ENCODE measurements at places on chromosomes 6 and 20.
A peak's percentile ranks its signal among the peaks of the same experiment; 100 is the strongest.

DNA sequence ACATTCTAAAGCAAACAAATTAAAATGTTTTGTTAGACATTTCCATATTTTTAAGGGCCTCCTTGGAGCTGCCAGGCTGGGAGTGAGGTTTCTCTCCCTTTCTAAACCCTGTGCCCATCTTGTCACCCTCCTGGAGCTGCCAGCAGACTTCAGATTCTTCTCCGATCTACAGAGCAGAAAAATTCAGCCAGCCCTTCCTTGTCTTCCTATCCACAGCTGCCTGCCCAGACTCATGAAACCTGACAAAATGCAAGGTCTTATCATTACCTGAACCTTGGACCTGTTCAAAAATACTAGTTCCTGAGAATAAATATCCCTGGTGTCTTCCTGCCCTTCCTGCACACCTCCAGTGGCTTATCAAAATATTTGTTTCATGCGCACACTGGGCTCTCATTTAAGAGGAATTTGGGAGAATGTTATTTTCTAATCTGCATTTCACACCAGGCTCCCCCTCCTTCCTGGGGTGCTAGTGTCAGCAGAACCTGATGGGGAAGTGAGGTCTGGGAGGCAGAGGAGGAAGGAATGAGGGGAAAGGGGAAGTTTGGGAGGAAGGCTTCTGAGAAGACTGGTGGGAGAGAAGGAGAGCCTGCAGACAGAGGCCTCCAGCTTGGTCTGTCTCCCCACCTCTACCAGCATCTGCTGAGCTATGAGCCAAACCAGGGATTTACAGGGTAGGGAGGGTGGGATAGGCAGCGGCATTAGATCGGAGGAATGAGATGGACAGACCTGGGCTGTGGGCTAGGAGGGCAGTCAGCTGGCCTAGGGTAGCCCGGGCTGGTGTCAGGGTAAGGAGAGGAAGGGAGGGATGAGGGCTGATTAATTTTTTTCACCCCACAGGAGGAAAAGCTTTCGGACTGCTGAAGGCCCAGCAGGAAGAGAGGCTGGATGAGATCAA is at the start of gene AIF1:
TSS of gene AIF1 (plus strand) at position 551 of the 895 bp plus-strand sequence. CDS start at position 647, 96 bp downstream.
- H3K27ac ChIP-seq: peak within 1 kb of the TSS; percentile 76
- H3K36me3 ChIP-seq: no peaks in the 10 kb centered on the region
- no peak within 1 kb of the TSS for H3K4me3 ChIP-seq
- H3K27me3 ChIP-seq: no peaks in the 10 kb centered on the region
- DNase-seq: peak; percentile 33

- no peaks in the 10 kb centered on the region for H3K4me1 ChIP-seq
- no peak for DNase-seq
- no peaks in the 10 kb centered on the region for H3K27me3 ChIP-seq
- H3K27ac ChIP-seq: no peak overlapping the region
- H3K4me3 ChIP-seq: no peak overlapping the region
Observed at GRCh38 chr20:9867196-9867980, 28.5 kb upstream of the PAK5 start.

DNA sequence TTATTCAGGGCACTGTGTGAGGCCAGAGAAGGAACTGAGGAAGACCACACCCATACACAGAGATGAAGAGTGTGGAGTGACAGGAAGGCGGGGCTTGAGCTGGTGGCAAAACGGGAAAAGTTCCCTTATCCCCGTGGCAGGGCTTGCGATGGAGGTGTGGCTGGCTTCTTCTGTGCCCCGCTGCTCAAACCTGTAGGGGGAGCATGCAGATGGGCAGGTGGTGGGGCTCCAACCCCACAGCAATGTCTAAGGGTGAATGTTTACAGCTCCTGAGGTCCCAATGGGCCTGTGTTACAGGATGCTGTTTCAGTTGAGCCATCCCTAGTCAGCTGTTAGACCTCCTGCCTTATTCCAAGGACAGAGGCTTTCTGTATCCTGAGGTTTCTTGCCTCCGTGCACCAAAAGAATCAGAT is 105.9 kb downstream of the LY86 start:
- H3K4me3 ChIP-seq: no peak overlapping the region
- H3K27me3 ChIP-seq: no peaks in the 10 kb centered on the region
- DNase-seq: no peak

GRCh38 chr20:39835130-39835842 is 853.8 kb downstream of the MAFB start:
- H3K4me1 ChIP-seq: peaks cover 6% of the 10 kb centered on the region
- H3K27ac ChIP-seq: no peak overlapping the region
- DNase-seq: no peak
- H3K36me3 ChIP-seq: no peaks in the 10 kb centered on the region

DNA sequence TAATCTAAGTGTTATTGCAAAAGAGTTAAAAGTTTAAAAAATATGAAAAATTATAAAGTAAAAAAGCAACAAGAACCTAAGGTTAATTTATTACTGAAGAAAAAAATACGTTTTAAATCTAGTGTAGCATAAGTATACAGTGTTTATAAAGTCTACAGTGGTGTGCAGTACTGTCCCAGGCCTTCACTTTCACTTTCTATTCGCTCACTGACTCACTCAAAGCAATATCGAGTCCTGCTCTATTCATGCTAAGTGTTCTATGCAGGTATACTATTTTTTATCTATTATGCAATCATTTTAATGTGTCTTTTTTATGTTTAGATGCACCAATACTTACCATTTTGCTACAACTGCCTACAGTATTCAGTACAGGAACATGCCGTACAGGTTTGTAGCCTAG is 113.0 kb downstream of the MANEA start:
- no peak overlapping the region for H3K27ac ChIP-seq
- H3K4me3 ChIP-seq: no peak overlapping the region
- no peaks in the 10 kb centered on the region for H3K36me3 ChIP-seq
- H3K4me1 ChIP-seq: no peaks in the 10 kb centered on the region
- H3K27me3 ChIP-seq: no peaks in the 10 kb centered on the region
- DNase-seq: no peak

GRCh38 chr20:1302685-1303541 is 26.0 kb downstream of the SDCBP2 start:
- no peak overlapping the region for H3K4me3 ChIP-seq
- DNase-seq: no peak
- H3K36me3 ChIP-seq: no peaks in the 10 kb centered on the region
- no peak overlapping the region for H3K27ac ChIP-seq
